LHCN-M2 (cell line): ENCODE measurements at places on chromosomes 1 and 21. TPM values are rescaled to one million over a fixed set of nuclear protein-coding genes. Genes with fewer than 3 reads are reported as not detected.

DIRAS3 gene
- total RNA-seq: 16.2 and 25.7 TPM in 2 replicates

GRCh38 chr1:177941976-177942375 lies 27.9 kb downstream of the SEC16B start:
- DNase-seq: no peak

CLDN17 gene
- not detected in 2 replicates for total RNA-seq

POGZ gene
- 16.4 and 24.6 TPM in 2 replicates for total RNA-seq

GRCh38 chr1:165356876-165357275 lies 361 bp upstream of the LMX1A start:
- no peak for DNase-seq

- DNase-seq: no peak
Measured at GRCh38 chr1:107004421-107004820, 52.1 kb upstream of the PRMT6 start.

- DNase-seq: no peak
Measured at GRCh38 chr1:63041660-63042059, 257.7 kb downstream of the ATG4C start.

DNA sequence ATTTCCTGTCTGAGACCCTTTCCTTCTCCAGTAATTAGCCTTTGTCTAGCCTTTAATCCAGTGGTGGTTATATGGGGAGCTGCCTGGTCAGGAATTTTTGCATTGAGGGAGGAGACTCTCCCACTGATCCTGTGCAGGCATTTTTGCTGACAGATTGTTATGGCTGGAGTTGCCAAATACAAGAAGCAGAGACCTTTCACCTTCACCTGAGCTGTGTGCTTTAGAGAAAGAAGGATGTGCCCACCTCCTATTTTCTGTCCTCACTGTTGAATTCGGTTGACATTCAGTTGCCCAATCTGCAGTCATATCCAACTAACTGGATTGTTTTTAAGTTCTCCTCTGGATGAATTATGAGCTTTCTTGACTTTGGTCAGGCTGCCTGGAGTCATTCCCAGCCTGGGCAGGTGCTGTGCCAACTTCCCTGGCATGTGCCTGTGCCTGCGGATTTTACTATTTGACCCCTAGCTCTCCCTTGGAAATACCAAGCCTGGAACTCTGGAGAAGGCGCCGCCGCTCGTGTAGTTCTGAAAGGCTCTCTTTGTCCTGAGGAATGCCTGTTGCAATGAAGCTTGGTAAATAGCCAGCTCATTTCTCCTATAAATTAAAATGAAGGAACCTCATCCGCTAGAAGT lies 143.9 kb downstream of the NOS1AP start:
- DNase-seq: no peak

NCF2 gene
- 0.06 and 0.19 TPM in 2 replicates for total RNA-seq

DNA sequence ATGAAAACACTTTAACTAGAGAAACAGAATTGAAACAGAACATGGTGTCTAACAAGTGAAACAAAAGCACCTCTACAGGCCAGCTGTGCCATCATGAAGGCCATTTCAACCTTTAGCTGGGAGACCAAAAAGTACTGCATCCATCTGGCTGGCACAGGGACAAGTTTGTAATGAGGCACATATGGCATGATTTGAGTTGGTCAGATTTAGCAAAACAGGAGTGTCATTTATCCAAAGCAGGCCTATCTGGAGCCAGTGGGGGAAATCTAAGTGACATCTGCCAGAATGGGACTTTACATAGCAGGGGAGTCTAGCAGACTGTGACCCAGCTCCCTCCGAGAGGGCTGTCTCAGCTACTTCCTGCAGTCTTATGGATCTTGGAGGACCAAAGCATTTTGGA lies 51.9 kb downstream of the DNTTIP2 start:
- DNase-seq: no peak

HES3 gene
- total RNA-seq: not detected in 2 replicates

GJB3 gene
- total RNA-seq: not detected in 2 replicates

- no peak for DNase-seq
Measured at GRCh38 chr1:20551945-20552727, at the start of gene FAM43B. Gene FAM43B, plus strand, starts transcription at chr1:20552573. Its CDS starts 401 bp downstream, at chr1:20552974.

GRCh38 chr1:22854688-22855565 lies 117.7 kb downstream of the LACTBL1 start:
- no peak for DNase-seq

DNA sequence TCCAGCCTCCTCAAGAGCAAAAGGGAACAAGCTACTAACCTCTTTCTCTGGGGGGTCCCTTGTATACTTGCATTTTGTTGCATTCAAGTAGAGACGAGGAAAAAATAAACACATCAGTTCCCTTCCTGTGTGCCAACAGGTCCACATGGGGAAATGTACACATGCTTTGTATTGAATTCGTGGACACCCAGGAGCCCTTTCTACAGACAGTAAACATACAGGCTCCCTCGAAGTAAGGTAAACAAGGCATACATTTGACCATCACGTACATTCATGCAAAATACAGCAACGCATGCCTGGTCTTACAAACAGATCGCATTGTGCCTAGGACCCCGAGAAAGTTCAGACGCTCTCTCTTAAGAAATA lies 1.1 kb downstream of the KCND3 start:
- no peak for DNase-seq

DNA sequence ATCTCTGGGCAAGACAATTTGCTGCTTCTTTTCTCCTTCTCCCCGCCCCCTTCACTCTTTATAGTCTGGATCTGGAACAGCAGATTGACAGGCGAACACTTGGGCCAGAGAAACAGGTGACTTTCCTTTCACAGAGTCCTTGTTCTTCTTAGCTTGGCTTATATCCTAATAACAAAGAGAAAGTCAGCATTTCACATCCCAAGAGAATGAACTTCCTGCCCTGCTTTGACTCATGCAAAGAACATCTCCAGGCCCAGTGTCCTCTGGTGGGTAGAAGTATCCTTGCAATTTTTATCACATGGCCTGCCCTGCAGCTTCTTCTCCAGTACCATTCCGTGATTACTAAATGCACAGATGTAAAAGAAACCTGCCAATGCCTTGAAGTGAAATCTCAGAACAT lies 764.4 kb downstream of the ADGRL2 start:
- peak; percentile 90 for DNase-seq

SPRR1B gene
- not detected in 2 replicates for total RNA-seq

SLC35F3 gene
- not detected in 2 replicates for total RNA-seq

GRCh38 chr1:181676269-181676668 lies 193.0 kb downstream of the CACNA1E start:
- DNase-seq: no peak

PRKCZ gene
- 0.52 and 0.71 TPM in 2 replicates for total RNA-seq

- DNase-seq: peak; percentile 74
Measured at GRCh38 chr1:210949039-210949438, 184.9 kb downstream of the KCNH1 start.

RPE65 gene
- not detected in 2 replicates for total RNA-seq

DNA sequence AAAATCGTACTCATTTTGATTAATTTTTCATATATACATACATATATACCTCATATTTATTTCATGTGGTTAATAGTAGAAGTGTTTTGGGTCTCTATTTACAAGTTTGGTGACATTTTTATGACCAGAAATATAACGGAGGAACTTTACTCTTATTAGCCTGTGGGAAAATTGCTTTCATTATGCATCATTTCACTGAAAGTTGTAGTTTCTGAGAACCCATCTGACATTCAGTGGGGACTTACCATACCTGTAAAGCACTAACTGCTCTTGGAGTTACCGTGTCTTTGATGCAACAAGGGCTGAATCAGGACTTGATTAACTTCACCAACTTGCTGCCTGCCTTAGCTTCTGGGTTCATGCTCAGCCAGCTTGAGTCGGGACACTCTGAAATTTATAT lies 49.9 kb upstream of the ITPKB start:
- DNase-seq: no peak

AADACL3 gene
- total RNA-seq: not detected in 2 replicates

- no peak for DNase-seq
Measured at GRCh38 chr21:19992540-19992939, 1005.7 kb upstream of the NCAM2 start.

DNA sequence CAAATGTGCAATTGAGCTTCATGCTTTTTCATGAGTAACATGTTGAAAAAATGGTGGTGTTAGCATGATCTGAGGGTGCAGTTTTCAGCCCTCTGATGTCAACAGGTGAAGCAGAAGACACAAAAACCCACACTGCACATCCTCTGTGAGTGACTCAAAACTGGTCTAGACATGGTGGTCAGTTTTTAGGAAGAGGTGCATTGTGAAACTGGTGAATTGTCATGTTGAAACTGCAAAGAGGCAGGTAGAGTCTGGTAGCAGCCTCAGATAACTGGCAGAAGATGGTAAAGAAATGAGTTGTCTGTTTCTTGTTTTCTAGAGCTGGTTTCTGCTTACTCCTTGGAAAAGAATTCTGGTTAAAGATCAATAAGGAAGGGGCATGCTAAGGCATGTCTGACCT lies 97.3 kb upstream of the HMCN1 start:
- DNase-seq: no peak

GRCh38 chr1:56548571-56548970 lies 30.8 kb downstream of the PLPP3 start:
- DNase-seq: no peak
